Chondrocyte (in vitro differentiated cells): ENCODE measurements at places on chromosomes 4 and X. TPM values are rescaled to one million over a fixed set of nuclear protein-coding genes. Genes with fewer than 3 reads are reported as not detected.

DNA sequence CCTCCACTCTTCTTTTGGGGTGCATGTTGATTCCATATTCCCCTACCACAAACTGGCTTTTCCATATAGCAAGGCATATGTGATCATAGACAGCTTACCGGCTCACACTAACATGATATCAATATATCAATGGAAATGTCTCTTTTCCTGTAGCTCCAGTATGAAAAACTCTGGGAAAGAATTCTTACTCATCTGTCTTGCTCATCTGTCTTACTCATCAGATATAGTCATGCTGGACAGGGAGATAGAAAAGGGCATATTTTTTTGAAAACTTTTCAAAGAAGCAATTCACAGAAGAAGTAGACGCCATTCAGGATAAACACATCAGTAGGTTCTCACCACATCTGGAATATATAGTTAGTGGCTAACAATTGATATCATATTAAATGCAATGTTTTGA lies 794.7 kb downstream of the RAB28 start:
- no peak overlapping the region for H3K4me3 ChIP-seq
- no peak overlapping the region for H3K27ac ChIP-seq
- H3K27me3 ChIP-seq = no peaks in the 10 kb centered on the region
- DNase-seq = no peak

GRCh38 chr4:14772388-14772787 lies 229.9 kb upstream of the CPEB2 start:
- H3K27ac ChIP-seq = no peak overlapping the region
- no peaks in the 10 kb centered on the region for H3K4me1 ChIP-seq
- no peaks in the 10 kb centered on the region for H3K36me3 ChIP-seq
- peaks cover 2% of the 10 kb centered on the region for H3K27me3 ChIP-seq
- no peak overlapping the region for H3K4me3 ChIP-seq

Gene VCX3A
- not detected in 3 replicates for total RNA-seq

Gene PABPC1L2A
- not detected in 3 replicates for total RNA-seq

DNA sequence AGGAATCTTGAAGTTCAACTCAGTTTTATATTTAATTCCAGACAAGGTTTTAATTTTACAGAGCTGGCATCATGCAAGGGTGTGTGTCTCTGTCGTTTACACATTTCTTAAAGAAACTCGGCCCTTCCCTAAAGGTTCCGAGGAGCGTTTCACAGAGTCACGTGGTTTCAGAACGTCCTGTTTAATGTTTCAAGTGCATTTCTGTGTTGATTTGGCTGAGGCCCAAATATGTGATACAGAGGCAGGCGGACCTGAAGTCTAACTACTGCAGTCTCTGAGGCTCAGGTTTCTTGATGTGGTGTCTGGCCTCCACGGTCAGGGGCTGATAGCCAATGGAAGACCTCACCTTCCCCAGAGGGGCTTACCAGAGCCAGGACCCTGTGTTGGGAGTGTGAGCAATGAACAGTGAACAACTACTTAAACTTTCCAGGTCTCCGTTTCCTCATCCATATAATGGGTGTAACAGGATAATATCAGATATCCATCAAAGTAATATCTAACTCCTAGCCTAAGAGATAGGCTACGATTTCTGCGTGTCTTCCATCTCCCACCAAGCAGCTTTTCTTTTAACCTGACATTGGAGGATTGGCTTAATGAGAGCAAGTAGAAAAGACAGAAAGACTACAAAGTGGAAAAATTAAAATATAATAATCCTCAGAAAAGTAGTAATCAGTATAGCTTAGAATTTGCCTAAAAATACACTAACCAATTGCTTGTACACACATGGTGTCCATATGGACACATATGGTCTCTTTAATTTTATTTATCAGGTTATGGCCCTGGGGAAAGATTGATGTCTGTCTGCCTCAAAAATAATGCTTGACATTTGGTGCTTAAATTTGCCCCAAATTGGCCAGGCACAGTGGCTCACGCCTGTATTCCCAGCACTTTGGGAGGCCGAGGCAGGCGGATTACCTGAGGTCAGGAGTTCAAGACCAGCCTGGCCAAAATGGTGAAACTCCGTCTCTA lies 50.0 kb upstream of the TRIM2 start:
- peak overlapping the region; percentile 84 for H3K4me3 ChIP-seq
- peaks cover 29% of the 10 kb centered on the region for H3K4me1 ChIP-seq
- H3K36me3 ChIP-seq = no peaks in the 10 kb centered on the region
- DNase-seq = no peak
- H3K27ac ChIP-seq = peak overlapping the region; percentile 83
- no peaks in the 10 kb centered on the region for H3K27me3 ChIP-seq

DNA sequence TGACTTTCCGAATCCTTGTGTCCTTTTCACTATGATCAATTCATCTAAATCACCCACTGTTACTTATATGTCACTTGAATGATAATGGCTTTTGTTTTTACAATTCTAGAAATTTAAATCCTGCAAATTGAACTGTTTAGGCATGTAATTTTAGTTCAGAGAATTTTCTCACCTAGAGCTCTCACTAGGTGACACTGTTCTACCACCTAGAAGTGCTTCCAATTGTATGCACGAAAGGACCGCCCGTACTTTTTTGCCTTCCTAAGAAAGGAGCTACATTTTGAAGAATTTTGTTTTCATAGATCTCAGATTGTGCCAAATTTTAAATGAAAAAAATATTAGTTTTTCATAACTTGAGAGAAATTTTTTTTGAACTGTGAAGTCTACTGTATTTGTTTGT lies 481.6 kb upstream of the FSTL5 start:
- H3K4me3 ChIP-seq = no peak overlapping the region
- DNase-seq = no peak
- no peak overlapping the region for H3K27ac ChIP-seq
- no peaks in the 10 kb centered on the region for H3K27me3 ChIP-seq

- no peak overlapping the region for H3K27ac ChIP-seq
- no peak overlapping the region for H3K4me3 ChIP-seq
- DNase-seq = peak; percentile 91
- H3K4me1 ChIP-seq = peaks cover 35% of the 10 kb centered on the region
- no peaks in the 10 kb centered on the region for H3K27me3 ChIP-seq
- no peaks in the 10 kb centered on the region for H3K36me3 ChIP-seq
Observed at GRCh38 chrX:1465286-1466231, 12.8 kb upstream of the ASMTL start.

DNA sequence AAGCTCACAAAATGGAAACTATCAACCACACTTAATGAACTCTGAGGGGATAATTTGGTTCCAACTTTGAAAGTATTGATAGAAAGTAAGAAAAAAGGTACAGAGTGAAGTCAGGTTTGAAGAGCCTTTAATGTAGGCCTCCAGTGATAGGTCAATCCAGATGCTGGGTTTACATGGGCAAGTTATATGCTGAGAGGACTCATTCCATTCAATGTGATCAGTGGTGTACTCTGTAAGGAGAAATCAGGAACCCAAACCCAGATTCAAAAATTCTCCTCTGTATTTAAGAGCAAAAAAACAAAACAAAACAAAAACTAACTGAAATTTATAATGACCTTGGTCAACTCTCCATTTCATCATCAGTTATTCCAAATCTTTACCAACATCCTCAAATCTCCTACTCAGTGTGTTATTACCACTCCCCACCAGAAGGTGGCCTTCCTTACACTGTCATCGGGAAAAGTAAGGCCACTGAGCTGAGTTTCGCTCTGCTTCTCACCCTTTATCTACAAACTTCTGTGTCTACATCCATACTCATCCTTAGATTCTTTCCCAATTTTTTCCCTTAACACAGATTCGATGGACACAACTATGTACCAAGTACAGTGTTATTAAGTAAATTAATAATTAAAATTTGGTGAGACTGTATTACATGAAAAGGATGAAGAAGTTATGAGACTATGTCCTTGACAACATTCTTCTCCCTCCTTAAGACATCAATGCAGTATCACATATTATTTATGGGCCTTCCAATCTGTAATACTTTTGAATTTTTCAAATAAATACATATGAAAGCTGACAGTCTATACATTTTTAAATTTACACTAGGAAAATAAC lies 88.3 kb downstream of the ZAR1 start:
- no peak overlapping the region for H3K4me3 ChIP-seq
- H3K36me3 ChIP-seq = peaks cover 7% of the 10 kb centered on the region
- no peak overlapping the region for H3K27ac ChIP-seq
- no peaks in the 10 kb centered on the region for H3K4me1 ChIP-seq

GRCh38 chr4:85995361-85995760 lies 364.5 kb downstream of the MAPK10 start:
- H3K4me1 ChIP-seq = peaks cover 8% of the 10 kb centered on the region
- peaks cover 24% of the 10 kb centered on the region for H3K36me3 ChIP-seq

Gene PHKA2
- 15.5 to 16.9 TPM (median 16.2 TPM) in 3 replicates for total RNA-seq
